ENCODE measurements at places on chromosomes 5 and 9.

DNA sequence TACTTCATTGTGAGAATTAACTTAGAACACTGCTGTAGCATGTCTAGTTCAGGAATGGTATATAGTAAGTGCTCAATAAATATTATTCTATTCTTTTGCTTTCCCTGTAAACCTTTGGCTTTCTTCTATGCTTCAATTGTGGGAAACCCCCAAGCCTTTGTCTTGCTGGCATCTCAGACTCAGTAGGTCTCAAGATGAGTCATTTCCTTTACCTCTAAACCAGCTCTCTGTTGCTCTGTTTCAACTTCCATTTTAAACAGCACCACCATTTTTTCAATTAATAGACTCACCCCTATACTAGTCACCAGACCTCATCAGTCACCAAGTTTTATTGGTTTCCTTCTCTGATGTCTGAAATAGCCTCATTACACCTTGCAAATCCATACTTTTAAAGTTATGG, 43.5 kb downstream of the DMAC1 start:
- no peak for DNase-seq

- DNase-seq = no peak
Measured at GRCh38 chr5:122150215-122150614, 20.9 kb downstream of the ZNF474 start.

GRCh38 chr5:27377626-27378025, 339.2 kb upstream of the CDH9 start:
- DNase-seq = no peak

GRCh38 chr5:139651853-139652787, 4.0 kb downstream of the CXXC5 start:
- DNase-seq = peak; percentile 88

GRCh38 chr5:132746954-132747615, at the start of gene CCNI2:
Gene CCNI2, plus strand, starts transcription at chr5:132747426. Its CDS starts 70 bp downstream, at chr5:132747496.
- DNase-seq = peak; percentile 44
